ENCODE measurements at places on chromosomes 4 and X.

DNA sequence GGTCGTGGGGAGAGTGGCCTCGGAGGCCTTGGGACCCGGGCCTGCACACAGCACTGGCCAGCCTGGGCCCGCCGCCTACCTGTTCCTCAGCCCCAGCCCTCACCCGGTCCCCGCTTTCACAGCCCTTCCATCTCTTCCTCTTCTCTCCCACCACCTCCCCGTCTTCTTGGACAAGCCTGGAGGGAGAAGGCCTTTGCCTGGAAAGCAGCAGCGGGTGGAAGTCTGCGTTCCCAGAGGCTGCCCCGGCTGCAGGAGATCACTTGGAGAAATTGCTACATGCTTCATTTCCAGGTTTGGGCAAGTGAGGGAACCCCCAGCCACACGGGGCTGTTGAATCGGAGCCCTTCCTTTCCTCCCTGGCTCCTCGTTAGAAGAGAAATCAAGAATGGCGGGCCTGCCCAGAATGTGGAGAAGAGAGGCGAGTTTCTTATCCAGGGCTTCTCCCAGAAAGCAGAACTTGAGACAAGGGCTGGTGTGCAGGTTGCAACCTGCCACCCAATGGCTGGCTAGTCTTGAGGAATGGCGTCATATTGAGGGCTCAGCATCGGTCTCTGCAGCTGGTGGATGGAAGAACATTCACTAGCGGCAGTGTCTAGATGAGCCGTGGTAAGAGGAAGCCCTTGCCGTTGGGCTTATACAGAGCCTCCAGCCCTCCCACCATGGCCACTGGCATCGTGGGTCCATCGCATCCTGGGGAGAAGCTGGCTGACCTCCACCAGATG, 1.2 kb upstream of the PDZD4 start:
- DNase-seq: no peak

DNA sequence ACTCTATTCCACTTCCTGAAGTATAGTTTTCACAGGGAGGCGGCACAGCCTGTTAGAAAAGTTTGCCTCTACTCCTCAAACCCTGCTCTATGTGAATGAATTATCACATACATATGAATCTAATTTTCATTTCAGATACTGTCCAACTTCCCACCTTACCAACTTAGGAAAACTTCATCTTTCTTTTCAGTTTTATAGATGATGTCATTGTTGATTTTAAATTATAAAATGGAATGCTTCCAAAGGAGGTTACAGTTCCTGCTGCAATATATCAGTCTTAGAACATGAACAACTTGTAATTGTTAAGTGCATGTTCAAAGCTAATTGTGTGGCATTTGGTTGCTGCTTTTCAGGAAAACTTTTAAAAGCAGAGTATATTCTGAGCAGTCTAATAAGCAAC, 92.4 kb downstream of the NEUROG2 start:
- DNase-seq: no peak

DNA sequence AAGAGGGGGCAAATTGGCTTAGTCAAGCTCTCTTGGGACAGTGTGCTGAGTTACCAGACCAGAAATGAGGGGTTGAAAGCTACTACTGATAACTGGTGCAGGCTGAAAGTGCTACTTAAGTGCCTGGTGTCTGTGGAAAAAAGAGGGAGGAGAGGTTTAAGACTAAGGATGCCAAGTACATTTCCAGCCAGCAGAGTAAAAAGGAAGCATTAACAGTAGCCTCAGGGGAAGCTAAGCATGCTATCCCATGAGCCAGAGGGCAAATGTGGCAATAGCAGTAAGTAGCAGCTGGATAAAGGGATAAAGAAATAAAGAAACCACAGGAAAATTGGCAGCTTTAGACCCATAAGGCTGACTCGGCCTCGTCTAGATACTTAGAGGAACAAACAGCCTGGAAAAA, 196.3 kb upstream of the MAB21L2 start:
- no peak for DNase-seq

GRCh38 chrX:22135171-22135711, 103.1 kb downstream of the PHEX start:
- DNase-seq: no peak

DNA sequence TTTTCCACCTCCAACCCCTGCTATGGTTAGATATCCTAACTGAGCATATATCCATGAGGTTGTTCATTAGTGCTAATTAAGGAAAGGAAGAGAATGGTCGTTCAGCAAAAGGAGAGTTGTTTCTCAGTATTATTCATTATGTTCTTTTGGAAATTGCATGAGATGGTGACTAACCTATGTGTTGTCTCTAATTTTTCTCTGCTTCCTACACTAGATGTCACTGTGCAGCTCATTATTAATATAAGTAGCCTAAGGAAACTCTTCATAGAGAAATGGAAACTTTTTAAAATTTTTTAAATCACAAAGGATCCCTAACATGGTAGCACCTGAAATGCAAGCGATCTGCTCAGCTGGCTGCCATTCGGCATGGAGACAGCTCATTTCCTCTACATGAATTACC, 67.7 kb upstream of the FAM9A start:
- no peak for DNase-seq

GRCh38 chrX:8673201-8673600, 58.7 kb downstream of the ANOS1 start:
- no peak for DNase-seq

GRCh38 chr4:128565565-128566186, 243.8 kb upstream of the JADE1 start:
- no peak for DNase-seq

DNA sequence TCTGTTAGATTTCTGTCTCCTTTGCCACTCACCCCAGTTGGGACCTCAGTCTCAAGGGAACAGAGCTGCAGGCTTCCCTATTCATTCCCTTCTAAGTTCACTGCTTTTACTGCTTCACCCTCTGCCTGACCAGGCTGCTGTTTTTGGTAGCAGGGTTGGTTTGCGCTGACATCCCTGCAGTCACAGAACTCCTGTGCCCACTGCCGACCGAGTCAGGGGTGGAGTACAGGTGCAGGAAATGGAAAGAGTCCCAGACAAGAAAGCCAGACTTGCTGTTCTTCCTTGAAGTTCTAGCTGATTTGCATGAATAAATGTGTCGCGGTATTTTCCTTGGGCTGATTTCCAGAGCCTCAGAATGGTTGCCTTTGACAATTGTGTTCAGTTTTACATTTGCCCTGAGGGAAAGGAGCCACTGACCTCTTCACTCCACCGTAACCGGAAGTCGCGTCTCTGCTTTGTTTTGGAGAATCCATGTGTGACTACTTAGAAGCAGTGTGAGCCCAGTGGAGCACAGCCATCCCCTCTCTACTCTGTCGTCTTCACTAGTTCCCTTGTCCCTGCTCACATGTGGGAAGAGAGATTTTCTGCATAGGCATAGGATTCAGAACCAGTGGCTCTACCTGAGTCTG, 84.8 kb downstream of the TNIP2 start:
- DNase-seq: no peak

DNA sequence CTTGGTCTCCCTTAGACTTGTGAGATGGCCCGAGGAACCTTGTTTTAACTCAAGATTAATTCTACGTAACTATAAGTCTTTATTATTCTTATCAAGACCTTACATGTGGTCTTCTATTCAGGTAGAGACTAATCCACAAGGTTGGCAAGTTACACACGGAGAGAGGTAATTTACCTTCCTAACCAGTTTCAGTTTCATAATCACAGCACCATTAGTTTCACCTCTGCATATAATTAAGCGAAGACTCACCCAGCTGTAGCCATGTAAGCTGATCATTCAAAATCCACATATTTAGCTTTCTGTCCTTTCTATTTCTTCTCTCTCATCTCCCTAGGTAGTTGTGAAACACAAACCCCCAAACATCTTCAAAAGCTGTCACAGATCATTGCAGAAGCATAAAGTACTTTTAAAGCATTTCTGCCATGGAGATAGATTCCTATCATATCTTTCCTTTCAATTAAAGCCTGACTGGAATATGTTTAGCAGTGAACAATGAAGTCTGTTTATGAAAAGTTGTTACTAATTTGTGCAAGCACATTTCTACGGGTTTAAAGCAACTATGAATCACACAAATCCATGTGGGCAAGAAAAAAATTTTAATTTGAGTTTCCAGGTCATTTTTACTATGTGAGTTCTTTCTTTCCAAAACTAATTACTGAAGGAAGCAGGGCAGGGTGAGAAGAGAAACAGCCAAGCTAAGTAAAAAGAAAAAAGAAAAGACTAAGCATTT, 78.5 kb downstream of the BTC start:
- DNase-seq: no peak

- DNase-seq: no peak
Observed at GRCh38 chr4:41381384-41381783, 124.7 kb downstream of the UCHL1 start.

DNA sequence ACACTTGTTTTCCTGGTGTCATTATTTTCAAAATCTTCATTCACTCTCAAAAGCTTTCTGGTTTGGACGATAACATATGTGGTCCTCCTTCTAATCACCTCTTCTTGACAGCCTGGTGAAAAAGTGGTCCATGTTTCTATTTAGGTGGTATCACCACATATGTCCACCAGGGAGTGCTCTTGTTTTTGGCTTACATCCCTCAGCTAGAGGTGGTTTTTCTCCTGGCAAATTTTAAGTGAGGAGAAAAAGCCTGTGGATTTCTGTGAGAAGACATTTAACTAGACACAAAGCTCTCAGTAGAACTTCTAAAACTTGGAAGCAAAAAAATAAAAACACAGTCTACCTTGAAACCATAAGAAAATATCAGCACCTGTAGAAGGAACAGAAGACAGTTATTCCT, 58.0 kb upstream of the FRMPD4 start:
- no peak for DNase-seq

- no peak for DNase-seq
Observed at GRCh38 chr4:144989306-144989705, 108.7 kb downstream of the ANAPC10 start.

- no peak for DNase-seq
Observed at GRCh38 chr4:44927399-44928380, 201.3 kb upstream of the GNPDA2 start.

GRCh38 chrX:47623540-47624027, 3.9 kb upstream of the SYN1 start:
- DNase-seq: no peak

DNA sequence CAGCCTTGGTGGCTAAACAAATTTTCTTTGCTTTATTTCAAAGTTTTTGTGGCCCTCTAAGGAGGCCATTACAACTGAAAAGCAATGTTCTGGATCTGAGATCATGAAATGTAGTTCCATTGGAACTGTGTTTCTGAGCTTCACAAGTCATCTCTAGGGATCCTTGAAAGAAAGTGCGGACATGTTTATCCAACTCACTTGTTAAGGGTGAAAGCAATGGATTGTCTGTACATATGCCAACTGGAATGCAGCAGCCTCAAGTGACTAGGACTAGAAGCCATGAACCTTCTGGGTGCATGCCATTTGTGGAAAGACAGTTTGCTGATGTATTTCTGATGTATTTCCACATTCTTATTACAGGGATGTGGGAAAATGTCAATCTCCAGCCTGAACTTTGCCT, 36.7 kb upstream of the KLHL13 start:
- no peak for DNase-seq

DNA sequence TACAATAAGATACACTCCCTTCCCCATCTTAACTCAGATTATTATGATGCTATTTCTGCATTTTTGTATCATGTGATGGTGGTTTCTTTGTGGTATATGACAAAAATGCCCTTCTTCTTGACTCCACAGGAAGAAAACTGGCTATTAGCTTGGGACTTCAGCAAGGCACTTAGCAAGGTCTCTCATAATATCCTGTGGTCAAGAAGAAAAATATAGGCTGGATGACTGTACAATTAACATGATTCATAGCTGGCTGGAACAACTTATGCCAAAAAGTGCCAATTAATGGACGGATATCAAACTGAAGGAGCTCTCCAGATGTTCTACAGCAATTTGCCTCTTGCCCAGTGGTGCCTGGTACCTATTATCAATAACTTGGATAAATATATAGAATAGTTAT, 2.3 kb upstream of the MID1IP1 start:
- DNase-seq: no peak

GRCh38 chrX:117120700-117121099, 657.9 kb upstream of the CT83 start:
- no peak for DNase-seq

DNA sequence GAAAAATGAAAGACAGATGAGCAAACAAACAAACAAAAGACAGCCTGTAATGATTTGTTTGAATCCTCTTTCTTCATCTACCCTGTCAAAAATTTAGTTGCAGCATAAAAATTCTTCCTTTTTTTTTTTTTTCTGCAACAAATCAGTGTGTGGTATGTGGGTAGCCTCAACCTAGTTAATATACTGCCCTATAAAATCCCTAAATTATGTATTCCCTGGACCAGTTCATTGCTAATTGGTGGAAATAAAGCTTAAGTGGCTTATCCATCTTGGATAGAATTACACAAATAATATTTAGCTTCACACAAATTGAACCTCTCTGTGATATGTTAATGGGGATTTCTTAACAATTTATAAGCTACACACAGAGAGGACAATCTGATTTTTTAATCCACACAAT, 208.4 kb downstream of the NDST4 start:
- no peak for DNase-seq

DNA sequence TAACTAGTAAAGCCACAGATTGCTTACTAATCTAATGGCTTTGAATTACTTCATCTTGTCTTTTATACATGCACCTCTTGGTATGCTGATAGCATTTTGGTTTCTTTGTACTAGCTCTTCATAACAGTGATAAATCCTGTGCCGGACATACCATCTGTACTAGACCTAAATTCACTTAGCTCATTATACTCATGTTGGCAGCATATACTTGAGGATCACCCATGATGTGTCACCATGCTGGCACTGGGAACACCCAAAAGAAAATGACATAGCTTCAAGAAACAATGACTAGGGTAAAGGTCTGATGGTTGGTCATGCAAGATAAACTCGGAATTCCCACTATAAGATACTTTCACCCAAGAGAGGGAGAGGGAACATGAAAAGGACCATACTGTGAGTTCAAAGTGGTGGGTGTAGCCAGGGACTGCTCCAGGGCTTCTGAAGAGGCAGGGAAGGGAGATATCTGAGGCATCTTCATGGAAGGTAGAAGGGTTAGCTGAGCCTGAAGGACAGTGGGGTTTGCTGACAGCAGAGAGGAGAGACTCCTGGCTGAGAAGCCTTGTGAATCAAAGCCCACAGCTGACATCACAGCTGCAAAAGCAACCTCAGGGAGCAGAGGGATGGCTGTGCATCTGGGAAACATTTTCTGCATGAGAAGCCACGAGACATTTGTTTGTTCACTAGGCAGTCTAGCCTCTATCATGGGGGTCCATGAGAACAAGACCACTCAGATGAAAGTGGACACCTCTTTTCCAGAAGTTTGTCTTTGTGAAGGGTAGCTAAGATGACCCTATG, 314.2 kb downstream of the RAB28 start:
- DNase-seq: no peak

- DNase-seq: no peak
Observed at GRCh38 chr4:1984406-1985191, 24.2 kb downstream of the NELFA start.

GRCh38 chr4:78704317-78704716, 71.8 kb upstream of the BMP2K start:
- no peak for DNase-seq

Data from stimulated activated CD4-positive, alpha-beta T cell treated with anti-CD3 and anti-CD28 coated beads, Interleukin-1b, Interleukin-23, amount 100 ng/mL, for 1 hour (primary cell).